Pulmonary artery endothelial cell (primary cell): ENCODE measurements at places on chromosomes 6 and 20. TPM values are rescaled to one million over a fixed set of nuclear protein-coding genes. Genes with fewer than 3 reads are reported as not detected.
A peak's percentile ranks its signal among the peaks of the same experiment; 100 is the strongest.

- peak; percentile 20 for DNase-seq
Measured at GRCh38 chr6:110939429-110940200, 18.9 kb upstream of the GTF3C6 start.

DNA sequence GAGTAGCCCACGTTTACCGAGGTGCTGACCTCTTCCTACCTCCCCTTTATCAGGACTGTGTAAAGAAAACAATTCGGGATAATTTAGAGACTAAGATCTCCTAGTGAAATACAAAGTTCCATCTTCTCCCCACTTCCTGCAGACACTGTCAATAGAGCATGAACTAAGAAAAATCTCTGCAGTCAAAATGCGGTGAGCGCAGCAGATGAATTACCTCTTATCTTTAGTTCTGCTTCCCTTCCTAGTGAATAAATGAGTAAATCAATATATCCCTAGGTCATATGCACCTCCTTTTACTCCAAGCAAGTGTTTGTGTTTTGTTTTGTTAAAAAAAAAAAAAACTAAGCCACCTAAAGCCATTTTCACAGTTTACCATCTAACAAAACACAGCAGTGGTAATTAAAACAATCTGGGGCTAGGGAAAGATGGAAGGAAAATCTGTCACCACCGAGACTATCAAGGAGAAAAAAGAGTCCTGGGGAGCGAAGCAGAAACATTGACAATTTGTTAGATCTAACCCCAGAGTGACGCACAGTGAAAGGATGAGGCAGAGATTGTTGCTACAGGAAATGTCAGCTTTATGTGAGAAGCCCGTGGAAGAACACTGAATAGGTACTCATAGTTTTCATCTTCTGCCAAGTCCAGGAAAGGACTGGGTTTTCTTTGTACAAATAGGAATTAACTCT is 159.4 kb upstream of the SPTLC3 start:
- no peak for DNase-seq

GRCh38 chr20:58006346-58007316 is 221.8 kb downstream of the ANKRD60 start:
- no peak for DNase-seq

- DNase-seq = no peak
Measured at GRCh38 chr6:87054143-87054833, 40.6 kb downstream of the CGA start.

- no peak for DNase-seq
Measured at GRCh38 chr20:1513801-1514200, 22.6 kb upstream of the SIRPB2 start.

Gene MYBL2
- 26.6 and 41.9 TPM in 2 replicates for total RNA-seq

- DNase-seq = no peak
Measured at GRCh38 chr6:35713006-35713767, 23.6 kb upstream of the ARMC12 start.

Gene BMP7
- total RNA-seq = not detected in 2 replicates

- DNase-seq = no peak
Measured at GRCh38 chr20:61734733-61735502, 330.8 kb downstream of the TAF4 start.

GRCh38 chr20:46333161-46333991 is 25.1 kb upstream of the CDH22 start:
- DNase-seq = no peak

DNA sequence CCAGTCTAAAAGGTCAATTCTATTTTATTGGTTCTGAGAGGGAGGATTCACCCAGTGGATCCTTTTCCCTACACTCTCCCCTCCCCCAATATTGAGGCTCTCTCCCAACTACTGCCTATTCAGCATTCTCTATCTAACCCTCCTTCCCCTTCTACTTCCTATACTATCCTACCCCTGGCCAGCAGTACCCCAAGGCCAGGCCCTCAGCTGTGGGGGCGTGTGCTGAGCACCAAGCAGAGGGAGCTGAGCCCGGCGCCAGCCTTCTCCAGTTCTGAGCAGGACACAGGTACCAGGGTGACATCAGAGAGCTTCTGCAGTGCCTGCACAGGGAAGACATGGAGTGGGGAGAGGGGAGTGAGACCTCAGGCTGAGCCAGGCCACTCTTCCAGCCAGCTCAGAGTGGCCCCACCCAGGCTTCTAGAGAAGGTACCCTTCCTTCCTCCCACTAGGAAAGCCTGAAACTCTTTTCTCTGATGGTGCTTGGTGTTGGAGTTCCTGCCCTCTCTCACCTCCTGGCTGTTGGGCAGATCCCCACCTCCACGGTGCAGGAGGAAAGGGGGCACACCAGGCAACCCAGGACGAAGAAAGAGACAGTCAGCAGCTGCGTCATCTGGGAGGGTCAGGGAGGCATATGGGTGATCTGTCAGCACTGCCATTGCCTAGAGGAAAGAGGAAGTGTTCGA is 1.9 kb downstream of the DDAH2 start:
- DNase-seq = no peak

GRCh38 chr6:44233567-44234100 is 10.2 kb downstream of the SLC29A1 start:
- no peak for DNase-seq

DNA sequence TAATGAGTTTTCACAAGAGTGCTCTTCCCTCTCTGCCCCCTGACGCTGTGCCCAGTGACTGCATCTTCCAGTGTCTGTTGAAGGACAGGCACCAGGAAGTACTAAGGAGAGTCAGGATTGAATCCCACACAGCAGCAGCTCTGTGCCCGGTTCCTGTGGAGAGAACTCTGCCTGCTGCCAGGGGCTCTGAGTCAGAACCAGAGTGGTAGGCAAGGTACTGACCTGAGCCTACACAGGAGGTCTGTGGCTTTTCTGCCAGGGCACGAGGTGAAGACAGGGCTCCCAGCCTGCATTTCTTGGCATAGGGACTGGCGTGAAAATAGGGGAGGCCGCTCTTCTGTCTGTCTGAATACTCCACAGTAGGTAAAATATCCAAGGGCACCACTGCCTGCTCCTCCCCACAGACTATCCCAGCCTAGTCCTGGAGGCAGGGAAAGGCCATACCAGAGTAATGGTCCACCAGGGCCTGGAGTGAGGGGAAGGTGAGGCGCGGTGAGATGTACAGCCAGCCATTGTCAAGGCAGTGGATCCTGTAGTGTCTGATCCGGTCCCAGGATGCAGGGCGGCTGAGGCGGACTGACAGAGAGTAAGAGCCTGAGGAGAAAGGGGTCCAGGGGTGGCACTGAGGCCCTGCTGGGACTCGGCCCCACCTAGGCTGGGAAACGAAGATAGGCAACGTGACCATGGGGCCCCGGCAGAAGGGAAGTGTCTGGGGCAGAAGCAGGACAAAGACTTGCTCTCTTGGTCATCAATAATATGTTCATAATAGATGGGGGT is 9.4 kb downstream of the RAB5IF start:
- DNase-seq = no peak

DNA sequence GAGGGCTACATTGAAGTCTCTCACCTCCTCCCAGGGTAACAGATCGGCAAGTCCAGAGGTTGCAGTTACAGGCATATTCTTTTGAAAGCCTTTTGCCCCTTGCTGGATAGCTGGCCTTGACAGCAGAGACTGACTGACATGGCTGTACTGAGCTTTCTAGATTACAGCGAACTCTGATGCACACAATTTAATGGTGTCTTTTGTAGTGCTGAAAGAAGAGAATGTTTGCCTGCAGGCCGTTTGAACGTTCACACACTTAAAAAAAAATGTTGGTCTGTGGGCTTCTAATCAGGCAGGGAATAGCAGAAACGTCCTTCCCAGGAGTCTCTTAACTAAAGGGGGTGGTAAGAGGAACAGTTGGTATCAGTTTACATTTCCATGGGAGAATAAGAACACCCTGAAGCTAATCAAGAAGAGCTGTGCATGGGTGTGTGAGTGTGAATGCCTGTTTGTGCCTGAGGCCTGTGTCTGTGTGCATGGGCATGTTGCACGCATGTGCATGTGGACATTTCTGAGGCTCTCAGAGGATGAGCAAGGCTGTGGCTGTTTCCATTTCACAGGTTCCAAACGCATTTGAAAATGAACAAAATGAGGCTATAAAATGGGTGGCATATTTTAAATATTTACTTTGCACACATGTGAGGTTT is 213.9 kb upstream of the SSTR4 start:
- no peak for DNase-seq

DNA sequence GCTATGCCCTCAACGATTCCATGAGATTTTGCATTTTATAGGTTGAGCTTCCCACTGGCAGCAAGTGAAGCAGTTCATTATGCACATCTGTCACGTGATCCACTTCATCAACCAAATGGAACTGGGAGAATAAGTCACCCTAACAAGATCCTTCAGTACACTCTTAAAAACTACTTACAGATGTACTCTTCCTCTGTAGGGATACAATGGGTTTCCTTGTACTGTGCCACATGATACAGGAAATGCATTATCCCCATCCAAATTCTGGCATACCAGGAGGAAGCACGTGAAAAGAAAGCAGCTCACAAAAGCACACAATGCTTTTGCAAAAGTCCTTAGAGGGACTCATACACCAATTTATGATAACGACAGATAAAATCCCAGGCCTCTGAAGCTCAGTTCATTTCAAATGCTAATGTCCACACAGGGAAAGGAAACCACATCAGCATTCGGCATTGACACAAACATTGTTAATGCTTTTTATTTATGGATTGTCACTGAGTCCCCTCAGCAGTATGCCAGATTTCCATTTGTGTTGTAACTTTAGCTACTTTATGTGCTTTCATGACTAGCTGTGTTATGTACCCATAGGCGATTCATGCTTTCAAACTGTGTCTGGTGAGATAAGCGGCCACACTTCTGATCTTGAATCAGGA is 58.1 kb upstream of the REV3L start:
- DNase-seq = no peak

GRCh38 chr6:37142050-37142614 is 27.8 kb upstream of the PIM1 start:
- DNase-seq = no peak

Gene NFATC2
- total RNA-seq = 1.6 and 1.7 TPM in 2 replicates

DNA sequence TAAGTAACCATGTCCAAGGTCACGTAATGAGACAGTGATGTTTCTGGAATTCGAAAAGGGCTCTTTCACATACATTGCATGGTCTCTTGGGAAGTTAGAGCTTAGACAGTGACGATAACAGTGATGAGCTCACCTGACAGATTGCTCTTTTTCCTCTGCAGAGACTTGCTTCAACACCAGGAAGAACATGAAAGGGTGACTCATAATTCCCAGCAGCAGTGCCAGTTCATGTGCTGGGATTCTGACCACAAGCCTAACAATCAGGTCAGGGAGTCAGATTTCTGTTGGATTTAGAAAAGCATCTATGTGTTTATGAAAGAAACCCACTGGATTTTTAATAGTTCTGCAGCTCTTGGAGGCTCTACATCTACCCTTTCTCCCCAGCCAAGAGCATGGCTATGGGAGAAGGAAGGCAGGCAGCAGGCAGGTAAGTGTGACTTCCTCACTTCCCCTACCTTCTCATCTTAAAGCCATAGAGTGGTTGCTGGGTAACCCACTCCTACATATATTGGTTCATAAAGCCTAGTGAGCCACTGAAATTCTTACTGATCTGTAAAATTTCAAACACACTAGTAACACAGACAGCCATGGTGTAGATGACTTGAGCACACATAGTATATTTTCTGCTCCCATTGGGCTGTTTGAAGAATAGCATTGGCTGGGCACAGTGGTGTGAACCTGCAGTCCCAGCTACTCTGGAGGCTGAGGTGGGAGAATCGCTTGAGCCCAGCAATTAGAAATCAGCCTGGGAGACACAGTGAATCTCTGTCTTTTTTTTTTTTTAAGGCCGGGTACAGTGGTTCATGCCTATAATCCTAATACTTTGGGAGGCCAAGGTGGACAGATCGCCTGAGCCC is 44.4 kb upstream of the LOC128125822 start:
- peak; percentile 10 for DNase-seq

Gene SIRPG
- not detected in 2 replicates for total RNA-seq

- DNase-seq = no peak
Measured at GRCh38 chr6:168962886-168963285, 290.8 kb downstream of the THBS2 start.

DNA sequence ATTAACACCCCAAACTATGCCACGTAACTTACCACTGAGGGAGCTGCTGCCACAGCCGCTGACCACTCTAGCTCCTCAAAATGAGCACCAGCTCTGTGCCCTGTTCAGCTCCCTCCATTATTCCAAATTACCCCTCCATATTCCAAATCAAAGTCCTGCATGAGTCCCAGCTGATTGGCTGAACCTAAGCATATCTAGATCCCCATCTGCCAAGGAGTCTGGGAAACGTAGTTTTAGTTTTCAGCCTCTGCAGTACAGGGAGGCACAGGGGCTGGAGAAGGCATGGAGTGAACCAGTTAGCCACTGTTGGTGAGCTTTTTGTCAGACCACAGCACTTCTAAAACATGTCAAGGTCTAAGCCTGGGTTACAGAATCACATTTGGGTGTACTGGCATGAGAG is 15.9 kb downstream of the UNC5CL start:
- no peak for DNase-seq

DNA sequence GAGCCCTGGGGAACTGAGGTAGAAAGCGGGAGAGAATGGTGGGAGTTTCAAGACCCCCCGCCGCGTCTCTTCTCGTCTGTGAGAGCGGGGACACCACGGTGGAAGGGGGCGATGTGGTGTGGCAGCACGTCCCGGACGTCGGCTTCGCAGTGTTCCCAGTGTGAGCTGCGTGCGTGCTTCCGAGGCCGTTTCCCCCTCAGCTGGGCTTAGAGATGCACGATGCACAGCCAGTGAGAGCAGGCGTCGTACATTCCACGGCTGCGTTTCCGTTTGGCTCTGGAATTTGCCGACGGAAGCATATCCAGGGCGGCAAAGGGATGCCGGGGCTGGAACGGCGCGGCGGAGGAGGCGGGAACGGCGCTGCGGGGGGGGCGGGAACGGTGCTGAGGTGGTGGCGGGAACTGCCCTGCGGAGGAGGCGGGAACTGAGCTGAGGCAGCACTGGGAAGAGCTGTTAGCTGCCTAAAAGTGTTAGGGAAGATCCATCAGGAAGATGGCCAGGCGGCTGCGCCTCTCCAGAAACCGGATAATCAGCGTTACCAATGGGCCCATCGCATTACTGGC is 37.7 kb downstream of the KIF25 start:
- peak; percentile 30 for DNase-seq

Gene BCAS1
- total RNA-seq = not detected in 2 replicates

Gene PRDM13
- total RNA-seq = not detected in 2 replicates

DNA sequence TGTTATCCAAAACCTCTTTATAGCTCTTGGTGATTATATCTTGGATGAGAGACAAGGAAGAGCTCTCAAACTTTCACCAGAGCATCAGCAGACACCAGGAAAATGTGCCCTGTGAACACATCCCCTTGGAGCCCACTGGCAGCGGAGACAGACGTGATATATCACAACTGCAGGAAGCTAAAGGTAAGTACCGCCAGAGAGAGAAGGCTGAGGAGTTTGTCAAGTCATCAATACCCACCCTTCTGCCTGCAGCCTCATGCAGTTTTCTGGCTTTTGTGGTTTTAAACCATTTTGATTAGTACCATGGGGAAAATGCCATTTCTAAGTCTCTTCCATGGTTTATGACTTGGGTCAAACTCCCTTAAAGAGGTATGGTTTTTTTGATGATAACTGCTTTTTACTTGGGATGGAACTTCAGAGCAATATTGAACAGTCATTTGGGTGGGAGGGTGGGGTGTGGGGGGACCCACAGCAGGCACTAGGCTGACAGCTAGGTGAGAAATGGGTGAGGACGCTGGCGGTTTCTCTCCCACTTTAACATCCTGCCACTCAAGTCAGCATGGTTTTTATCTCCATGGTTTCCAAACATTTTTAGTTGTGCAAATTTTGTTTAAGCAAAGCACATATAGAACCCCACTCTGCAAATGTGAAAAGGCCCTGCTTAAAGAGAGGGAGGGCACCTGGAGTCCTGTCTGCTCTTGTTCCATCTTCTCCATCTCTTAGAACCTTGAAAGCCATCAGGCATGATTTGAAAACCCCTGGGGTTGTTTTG is 108.4 kb downstream of the SCML4 start:
- DNase-seq = no peak

GRCh38 chr6:36071281-36071680 is 43.7 kb downstream of the MAPK14 start:
- no peak for DNase-seq

Gene HTR1E
- total RNA-seq = not detected in 2 replicates
